ENCODE measurements at places on chromosomes 16 and 17. TPM values are rescaled to one million over a fixed set of nuclear protein-coding genes. Genes with fewer than 3 reads are reported as not detected.
A peak's percentile ranks its signal among the peaks of the same experiment; 100 is the strongest.

- ATAC-seq = no peak
These were observed 2.0 kb downstream of the WSCD1 start for GRCh38 chr17:6072157-6072556.

- peak; percentile 89 for ATAC-seq
These were observed 29.6 kb downstream of the ZNF778 start for GRCh38 chr16:89246903-89247733.

DNA sequence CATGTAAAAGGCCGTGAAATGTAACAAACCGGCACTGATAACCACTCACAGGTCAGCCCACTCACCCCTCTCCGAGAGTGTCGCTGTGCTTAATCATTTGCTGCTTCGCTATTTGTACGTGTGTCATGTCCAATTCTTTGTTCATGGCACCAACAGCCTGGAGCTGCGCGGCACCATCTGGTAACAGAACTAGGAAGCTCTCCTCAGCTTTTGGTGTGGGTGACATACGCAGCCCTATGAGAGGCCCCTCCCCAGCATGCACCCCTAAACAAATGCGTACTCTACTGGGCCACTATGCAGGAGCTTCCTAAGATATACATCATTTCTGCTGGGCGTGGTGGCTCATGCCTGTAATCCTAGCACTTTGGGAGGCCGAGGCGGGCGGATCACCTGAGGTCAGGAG is 2.3 kb upstream of the PECAM1 start:
- ATAC-seq = no peak

PPY gene
- total RNA-seq = 4.0 TPM

DNA sequence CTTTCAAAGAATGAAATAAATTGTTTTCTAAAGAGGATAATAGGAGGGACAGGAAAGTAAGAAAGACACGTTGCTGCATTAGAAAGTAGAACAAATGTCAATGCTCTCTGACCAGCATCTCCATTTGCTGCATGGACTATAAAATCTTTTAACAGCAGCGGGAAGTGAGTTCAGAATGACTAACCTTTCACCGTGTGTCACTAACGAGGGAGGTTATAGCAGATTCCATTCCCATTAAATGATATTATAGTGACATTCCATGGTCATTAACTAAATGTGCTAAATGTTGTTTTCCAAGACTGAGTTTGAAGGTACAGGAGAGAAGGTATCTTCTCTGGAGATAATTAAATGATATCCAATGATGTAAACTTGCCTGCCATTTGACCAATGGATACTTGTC is 127.1 kb upstream of the HS3ST3A1 start:
- no peak for ATAC-seq
